ENCODE measurements at places on chromosomes 1 and 21.

GRCh38 chr1:77846966-77847365 is 41.5 kb upstream of the NEXN start:
- DNase-seq, result no peak

DNA sequence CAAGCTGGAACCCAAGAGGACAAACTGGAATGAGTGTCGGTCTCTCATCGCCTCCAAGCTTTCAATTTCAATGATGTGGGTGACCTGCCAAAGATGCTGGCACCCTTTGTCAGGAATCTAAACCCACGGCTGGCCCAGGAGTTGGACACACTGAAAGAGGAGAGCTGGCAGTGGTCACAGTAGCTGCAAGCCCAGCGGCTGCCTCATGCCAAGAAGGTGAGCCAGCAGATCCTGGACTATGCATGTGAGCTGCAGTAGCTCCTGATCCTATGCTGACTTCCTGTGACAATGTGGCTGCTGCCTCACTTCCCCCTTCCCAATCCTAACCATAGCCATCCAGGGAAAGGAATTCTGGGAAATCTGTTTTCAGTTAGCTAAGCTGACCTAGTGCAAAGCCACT is 117.0 kb upstream of the VAV3 start:
- DNase-seq, result no peak

DNA sequence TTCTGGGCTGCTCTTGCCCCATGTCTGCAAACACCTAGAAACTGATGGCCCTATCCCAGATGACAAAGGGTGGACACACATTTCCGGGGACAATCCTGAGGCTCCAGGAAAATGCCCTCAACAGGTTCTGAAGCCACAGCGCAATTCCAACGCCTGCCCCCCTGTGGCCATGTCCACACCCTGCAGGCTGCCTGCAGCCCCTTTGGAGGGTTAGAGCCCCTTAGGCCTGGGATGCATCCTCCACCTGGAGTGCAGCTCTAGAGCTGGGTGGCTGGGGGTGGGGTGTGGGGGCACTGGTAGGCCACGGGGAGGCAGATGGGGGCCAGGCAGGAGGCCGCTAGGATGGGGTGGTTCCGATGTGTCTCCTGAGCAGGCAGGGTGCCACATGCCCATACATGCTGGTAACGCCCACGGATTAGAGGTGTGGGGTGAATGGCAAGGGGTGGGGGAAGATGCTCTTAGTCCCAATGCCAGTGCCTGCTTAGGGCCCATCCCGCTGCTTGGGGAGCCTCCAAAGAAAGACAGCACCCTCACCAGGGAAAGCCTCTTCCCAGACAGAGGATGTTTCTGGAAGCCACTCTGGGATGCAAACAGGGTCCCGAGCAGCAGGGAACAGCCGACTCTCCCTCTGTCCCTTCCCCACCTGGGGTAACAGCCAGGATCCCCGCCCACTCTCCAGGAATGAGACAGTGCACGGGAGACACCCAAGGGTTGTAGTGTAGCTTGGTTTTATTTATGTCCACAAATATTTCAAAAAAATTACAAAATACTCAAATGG is 34.0 kb downstream of the SLC45A1 start:
- DNase-seq, result peak; percentile 46

DNA sequence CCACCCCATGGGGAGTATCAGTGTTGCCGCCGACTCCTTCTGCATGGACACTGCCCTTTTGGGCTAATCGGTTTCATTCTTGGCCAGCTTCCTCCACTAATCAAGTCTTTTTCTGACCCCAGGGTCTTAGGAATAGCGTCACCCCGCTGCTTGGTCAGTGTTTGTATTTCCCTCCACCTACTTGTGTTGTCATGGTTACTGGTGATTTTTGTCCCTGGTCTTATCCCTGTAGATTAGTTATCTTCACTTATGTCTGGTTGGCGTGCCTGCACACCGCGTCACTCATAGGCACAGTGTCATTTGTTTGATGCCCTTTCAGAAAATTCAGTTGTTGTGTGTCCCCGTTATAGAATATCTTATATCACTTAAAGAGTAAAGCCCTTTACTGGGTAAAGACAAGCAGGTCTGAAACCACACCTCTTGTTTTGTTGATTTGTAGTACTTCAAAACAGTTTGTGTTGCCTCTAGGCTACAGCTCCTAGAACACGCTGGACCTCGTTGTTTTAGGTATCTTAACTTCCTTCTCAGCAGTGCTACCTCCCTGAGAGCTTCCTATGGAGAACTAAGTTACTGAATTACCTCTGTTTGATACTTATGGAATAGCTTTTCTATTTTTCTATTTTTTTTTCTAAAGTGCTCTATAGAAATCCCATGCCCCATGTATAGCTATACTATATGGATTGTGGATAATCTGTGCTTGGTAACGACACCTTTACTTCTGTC is 868 bp downstream of the PPP1R12B start:
- no peak for DNase-seq

Measured in germinal center (tissue), 1 donor.